Stimulated activated CD8-positive, alpha-beta memory T cell treated with anti-CD3 and anti-CD28 coated beads, Interleukin-4, amount 100 ng/mL, for 4 hours (primary cell): ENCODE measurements at places on chromosomes 12 and 14.

GRCh38 chr12:44377443-44378187 is 498.5 kb downstream of the NELL2 start:
- no peak for DNase-seq

DNA sequence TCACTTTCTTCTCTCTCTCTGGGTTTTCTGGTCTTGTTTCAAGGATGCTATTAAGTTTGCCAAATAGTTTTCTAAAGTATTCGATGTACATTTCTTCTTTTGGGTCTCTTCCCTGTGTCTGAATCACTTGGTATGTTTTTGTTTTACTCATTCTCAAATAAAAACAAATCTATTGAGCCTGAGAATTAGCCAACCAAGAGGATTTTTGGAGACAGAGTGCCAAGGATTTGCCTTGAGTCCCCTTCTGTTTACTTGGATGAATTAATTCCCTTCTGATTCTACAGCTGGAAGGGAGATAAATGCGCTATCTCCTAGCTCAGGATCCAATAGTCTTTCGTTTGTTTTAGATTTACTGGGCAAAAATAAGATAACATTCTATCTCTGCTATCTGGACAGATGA is 255.5 kb downstream of the SYT10 start:
- DNase-seq: no peak

GRCh38 chr12:13278249-13278787 is 81.8 kb downstream of the EMP1 start:
- DNase-seq: no peak

DNA sequence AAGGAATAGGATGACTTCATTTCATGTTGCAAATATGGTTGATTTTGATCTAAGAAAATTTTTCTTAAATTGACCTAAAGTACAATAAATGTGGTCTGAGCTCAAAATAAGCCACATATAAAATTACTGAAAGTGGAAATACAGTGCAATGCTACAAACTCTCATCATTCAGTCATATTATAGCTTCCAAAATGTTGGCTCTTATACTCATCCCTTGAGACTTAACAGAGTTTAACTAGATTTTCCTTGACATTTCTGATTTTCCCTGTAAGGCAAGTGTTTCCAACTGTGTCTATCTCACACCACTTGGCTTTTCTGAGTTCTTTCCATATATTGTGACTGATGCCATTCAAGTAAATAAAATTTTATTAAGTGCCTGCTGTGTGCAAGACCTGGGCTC is 123.7 kb upstream of the NTF3 start:
- DNase-seq: no peak

- peak; percentile 37 for DNase-seq
Observed at GRCh38 chr14:102554821-102555819, 37.3 kb upstream of the RCOR1 start.

GRCh38 chr12:59980476-59980875 is 384.6 kb downstream of the SLC16A7 start:
- no peak for DNase-seq

DNA sequence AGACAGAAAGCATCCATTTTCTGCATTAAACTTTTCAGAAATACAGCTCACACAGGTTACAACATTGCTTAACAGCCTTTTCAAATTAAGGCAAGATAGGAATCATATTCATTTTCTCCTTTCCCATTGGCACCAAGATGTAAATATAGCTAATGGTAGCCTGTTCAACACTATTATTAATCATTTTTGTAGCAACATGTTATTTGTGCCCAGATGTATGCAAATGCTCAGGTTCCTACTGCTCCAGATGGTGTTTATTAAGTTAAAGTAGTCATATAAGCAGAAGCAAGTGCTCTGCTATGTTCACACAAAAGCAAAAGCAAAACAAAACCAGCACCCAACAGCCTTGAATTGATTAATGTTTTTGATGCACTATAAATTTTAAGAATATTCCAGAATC is 1110.6 kb downstream of the SLC6A15 start:
- no peak for DNase-seq

DNA sequence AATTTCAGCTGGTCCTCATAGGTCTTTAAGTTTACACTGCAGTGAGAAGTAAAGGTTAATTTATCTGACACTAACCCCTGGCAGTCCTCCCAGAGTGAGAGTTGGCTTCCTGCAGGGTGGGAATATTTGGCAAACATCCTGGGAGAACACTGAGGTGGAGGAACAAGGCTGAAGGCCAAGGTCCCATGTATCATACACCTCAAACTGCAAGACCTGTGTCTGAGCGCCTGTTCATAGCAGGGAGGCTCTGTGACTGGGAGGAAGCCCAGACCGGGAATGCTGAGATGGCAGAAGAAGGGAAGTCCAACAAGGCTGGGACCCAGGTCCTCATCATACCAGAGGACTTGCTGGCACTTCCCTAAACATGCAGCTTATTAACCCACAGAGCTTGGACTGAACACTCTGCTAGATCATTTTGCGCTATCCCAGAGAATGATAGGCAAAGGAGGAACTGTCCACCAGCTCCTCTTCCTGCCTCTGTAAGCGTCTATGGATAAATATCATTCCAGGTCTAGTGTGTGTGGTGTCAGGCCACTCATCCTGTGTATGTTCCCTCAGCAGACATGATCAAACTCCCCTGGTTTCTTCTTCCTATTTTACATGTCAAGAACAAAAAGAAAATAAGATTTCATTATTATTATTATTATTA is 199.6 kb upstream of the CNOT2 start:
- no peak for DNase-seq

GRCh38 chr12:116489116-116489515 is 70.1 kb upstream of the MAP1LC3B2 start:
- DNase-seq: no peak

- DNase-seq: no peak
Observed at GRCh38 chr14:94041551-94042346, 15.6 kb downstream of the OTUB2 start.

- DNase-seq: no peak
Observed at GRCh38 chr12:76142305-76142704, 57.8 kb upstream of the NAP1L1 start.

DNA sequence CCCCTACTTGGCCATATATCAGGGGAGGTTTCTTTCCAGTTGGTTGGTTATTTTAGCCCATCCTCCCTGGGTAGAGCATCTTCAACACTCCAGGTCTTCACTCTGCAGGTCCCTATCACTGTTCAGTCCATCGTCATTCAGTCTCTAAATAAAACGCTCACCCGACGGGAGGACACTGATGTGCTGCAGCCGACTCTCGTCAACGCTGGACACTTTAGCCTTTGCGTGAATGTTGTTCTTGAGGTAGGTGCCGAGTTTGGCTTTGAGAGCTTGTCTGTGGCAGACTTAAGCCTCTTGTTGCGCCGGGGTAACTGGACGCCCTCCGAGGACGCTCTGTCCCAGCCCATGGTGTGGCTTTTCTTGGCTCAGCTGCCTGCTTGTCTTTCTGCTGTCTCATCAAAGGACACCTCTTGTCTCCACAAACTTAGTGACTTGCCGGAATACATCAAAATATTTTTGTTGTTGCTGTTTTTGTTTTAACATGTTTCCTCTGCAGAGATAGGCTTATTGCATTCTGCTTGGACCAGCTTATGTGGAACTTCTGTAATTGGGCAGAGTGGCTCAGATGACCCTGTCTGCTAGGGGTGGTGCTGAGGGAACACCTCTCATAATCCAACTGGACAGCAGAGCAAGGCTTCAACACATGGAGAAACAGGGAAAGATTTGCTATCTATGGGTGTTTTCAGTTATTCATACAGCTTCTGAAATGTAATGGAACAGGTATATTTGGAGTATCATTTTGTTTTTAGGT is 26.5 kb downstream of the TCTN1 start:
- no peak for DNase-seq

DNA sequence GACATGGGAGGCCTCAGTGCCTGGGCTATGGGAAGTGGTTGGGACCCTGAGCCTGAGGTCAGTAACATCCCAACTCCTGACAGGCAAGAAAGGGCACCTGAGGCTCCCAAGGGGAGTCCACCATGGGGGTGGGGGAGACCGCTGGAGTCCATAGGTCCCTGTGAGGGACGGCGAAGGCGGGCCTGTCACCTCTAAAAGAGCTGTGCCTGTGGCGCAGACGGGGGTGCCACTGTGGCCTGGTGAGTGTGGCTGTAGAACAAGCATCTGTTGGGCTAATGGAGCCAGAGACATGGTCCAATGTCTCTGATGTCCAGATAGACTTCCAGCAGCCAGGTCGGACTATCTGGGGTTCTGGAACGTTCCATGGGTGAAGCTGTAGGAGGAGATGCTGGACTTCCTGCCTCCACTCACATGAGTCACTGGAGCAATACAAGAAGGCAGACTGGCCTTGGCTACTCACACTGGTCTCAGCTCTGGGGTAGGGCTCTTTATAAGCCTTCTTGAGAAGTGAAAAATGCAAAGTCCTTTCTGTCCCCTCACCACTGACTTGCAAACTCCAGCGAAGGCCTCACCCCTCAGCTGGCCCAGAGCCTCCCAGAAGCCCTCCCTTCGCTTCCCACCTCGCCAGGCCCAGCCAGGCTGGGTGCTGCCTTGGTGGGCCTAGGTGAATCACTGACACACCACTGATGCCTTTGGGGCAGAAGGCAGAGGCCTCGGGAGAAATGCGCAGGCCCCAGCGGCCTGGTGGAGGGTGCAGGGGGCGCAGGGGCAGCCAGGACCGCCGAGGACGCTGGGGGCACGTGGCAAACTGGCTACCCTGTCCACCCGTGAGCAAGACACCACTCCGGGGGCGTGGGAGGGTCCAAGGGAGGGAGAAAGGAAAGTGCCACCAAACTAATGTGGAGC is 1.1 kb upstream of the TRAF3 start:
- no peak for DNase-seq

DNA sequence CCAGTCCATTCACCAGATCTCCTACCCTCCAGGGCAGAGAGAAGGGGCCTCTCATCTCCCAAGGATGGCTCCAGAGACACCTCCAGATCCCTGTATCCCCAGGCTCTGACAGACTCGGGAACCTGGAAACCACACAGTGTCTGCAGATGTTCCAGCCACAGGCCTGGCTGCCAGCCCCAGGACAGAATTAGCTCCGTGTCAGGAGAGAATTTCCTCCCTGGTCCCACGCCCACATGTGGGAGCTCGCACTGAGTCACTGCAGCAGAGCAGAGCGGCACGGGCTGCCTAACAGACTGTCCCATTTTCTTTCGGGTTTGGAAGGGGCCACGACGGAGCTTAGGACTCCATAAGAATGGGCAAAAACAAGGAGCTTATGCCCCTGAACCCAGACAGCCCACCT is 33.6 kb downstream of the CMKLR1 start:
- no peak for DNase-seq
